Activated CD4-positive, alpha-beta T cell treated with anti-CD3 and anti-CD28 coated beads for 36 hours (primary cell): ENCODE measurements at places on chromosomes 5 and 9.
A peak's percentile ranks its signal among the peaks of the same experiment; 100 is the strongest.

DNA sequence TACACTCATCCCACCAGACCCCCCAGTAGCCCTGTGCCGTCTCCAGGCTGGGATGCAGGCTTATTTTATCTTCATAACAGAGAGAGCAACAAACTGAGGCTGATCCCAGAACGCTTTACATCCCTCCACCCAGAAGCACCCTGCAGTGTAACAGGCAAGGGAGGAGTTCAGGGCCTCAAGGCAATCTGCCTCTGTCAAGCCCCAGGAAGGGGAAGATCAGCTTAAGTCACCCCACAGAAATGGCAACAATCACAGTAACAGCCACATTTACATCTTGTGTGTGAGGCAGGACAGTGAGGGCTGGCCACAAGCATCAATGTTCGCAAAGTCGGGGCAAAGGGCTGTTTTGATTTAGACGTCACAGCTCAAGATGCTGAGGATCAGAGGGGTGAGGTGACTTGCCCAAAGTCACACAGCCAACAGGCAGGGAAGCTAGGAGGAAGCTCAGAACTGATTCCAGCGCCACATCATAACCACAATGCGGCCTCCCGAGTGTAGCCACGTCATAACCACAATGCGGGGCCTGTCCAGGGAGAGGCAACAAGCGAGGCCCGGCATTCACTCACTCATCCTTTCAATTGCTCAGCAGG lies 14.4 kb downstream of the STK10 start:
- DNase-seq: peak; percentile 91

GRCh38 chr9:95756986-95757385 lies 118.5 kb upstream of the ERCC6L2 start:
- DNase-seq: no peak

DNA sequence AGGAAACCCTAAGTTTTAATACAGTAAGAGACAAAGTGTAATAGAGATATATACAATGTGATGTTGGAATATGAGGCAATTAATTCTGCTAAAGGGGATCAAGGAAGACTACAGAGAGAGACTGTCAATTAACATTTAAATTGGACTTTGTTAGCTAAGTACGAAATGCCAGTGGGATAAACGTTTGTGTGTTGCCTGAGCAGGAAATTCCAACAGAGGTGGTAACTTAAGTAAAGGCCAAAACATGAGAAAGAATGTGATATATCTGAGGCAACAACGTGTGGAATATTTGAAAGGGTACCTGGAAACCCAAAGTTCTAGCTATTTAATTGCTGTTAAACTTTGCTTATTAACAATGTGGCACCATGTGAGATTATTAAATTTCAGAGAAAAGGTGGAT lies 1666.9 kb upstream of the WWC1 start:
- no peak for DNase-seq

DNA sequence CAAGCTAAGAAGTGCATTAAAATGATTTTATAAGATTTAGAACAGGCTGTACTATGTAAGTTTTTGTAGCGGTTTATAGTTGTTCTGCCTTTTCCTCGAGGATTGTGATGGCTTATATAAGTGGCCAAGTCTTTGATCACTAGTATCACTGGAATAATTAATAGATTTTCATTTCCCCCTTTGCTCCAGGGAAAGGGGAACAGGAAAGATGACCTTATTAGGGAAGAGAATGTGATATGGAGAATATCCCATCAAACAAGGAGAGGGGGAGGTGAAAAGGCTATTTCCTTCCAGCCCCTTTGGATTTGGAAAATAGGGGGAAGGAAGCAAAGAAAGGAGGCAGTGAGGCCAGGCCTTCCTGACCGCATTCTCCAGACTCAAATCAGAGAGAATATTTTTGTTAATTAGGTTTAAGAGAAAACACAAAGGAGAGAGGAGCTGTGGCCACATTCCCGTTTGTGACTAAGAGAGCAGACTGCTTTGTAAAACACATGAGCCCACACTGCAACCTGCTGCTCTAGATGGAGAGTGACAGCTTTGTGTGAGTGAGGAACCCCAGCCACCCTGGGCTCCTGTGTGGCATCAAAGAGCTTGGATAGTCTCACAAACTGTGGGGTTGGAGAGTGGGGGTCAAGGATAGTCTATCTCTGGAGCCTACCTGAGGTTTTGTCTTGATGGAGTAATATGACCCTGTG lies 359.5 kb downstream of the DTWD2 start:
- no peak for DNase-seq

DNA sequence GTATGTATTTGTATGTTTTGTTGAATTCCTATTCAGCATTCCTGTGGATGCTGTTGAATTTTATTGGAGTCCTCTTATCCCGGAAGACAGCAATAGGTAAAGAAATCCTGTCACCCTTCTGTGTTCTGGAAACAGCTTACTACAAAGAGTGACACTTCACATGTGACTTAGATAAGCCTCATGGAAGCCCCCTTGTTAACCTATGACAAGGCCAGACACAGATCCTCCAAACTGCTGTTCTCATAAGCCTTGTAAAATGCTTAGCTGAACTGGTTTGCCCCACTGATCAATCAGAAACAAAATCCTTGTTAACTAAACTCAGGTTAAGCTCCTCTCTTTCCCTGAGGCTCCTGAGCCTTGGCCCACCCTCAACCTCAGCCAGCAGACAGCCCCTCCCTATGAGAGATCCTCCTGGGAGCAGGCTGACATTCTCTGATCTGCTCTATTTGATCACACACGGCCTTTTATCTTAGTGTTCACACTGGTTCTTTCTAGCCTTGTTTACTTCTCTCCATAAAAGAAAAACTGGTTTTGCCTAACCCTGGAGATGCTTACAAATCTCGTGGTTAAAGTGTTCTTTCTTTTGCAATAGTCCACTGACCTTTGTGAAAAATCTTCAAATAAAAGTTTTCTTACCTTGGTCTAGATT lies 29.4 kb upstream of the ATP6V1G1 start:
- DNase-seq: no peak

DNA sequence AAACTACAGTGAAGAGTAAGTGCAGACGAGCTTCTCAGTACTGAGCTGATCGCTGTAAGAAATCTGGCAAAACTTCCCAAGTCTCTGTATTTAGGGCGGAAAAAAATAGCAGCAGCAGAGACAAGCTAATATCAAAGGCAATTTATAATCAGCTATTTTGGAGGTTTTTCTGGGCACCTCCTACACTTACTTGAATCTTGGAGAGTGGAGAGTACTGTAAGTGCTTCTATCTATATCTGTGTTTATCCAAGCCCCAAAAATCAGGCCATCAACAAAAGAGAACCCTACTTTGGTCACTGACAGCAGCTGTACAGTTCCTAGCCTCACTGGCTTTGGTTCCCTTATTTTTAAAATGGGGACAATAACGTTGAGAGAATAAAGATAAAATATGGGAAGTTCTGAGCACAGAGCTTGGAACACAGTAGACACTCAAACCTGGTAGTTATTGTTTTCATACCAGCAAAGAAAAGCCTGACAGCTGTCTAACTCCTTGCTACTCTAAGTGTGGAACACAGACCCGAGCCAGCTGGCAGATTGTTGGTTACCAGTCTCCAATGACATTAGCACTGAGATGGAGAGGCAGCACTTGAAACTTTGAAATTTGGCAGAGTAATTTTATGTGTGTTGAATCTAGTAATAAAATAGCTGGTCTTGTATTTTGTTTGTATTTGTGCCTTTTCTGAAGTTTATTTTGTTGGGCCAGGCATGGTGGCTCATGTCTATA lies 96.0 kb upstream of the SLC28A3 start:
- DNase-seq: no peak

DNA sequence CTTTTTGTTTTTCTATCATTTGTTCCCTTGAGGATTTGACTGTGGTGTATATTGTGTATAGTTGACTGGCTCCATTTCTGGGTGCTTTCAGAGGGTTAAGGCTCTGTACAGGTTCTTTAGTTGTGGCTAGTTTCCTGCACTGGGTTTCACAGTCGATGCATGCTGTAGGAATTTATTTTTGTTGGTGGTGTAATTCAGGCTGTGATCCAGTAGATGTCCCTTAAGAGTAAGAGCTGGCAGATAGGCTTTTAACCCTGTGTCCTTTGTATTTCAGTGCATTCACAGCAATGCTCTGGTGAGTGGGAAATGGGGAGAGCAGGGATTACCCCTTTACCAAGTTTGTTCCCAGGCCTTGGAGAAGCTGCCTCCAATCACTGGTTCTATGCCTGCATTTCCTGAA lies 112.9 kb downstream of the SPATA31D1 start:
- no peak for DNase-seq

DNA sequence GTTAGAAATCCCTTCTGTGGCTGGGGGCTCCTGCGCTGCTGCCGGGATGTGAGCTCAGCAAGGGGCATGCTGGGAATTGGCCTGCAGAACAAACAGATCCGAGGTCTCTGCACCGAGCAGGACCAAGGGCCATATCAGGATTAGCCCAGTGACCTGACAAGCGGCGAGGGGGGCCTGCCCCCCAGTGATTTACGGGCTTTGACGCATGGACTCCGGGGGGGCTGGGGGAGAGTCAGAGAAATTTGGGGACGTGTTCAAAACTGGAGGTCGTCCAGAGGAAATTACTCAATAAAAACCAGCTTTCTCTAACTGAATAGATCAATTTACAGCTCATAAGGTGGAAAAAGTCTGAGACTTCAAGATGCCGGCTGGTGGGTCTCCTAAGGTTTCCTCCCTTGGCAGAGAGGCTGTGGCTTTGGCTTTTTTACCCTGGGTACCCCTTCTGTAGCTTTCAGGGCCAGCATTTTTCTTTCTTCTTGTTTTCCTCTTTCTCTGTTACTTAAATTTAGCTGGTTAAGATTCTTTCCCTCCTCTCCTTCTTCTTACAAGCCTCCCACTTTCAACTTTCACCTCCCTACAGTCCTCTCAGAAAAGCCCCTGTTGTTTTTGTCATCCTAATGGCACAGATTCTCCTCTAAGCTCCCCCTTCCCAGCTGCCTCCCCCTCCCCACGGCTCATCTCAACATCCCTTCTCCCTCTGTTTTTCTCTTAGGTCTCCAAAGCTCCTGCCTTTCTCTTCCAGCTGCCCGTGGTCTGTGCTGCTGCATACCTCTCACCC lies 551.0 kb downstream of the CCDC171 start:
- DNase-seq: no peak
